ENCODE measurements at places on chromosomes 7 and 10. TPM values are rescaled to one million over a fixed set of nuclear protein-coding genes. Genes with fewer than 3 reads are reported as not detected.
A peak's percentile ranks its signal among the peaks of the same experiment; 100 is the strongest.

GRCh38 chr10:17232276-17232960 lies 4.4 kb downstream of the VIM start:
- no peaks in the 10 kb centered on the region for H3K27me3 ChIP-seq
- no peak for DNase-seq
- H3K27ac ChIP-seq = peak overlapping the region; percentile 97
- H3K4me3 ChIP-seq = no peak overlapping the region

- H3K27ac ChIP-seq = no peak overlapping the region
- H3K27me3 ChIP-seq = no peaks in the 10 kb centered on the region
- H3K4me3 ChIP-seq = no peak overlapping the region
- no peak for DNase-seq
Observed at GRCh38 chr7:131182446-131183058, 145.1 kb upstream of the MKLN1 start.

- no peaks in the 10 kb centered on the region for H3K4me1 ChIP-seq
- H3K27ac ChIP-seq = no peak overlapping the region
- no peaks in the 10 kb centered on the region for H3K27me3 ChIP-seq
- H3K4me3 ChIP-seq = no peak overlapping the region
- H3K36me3 ChIP-seq = peaks cover 22% of the 10 kb centered on the region
Observed at GRCh38 chr10:27019827-27020226, 80.5 kb downstream of the ANKRD26 start.

GRCh38 chr7:158803367-158803969 lies 25.8 kb downstream of the ESYT2 start:
- H3K27ac ChIP-seq = peak overlapping the region; percentile 47
- no peak for DNase-seq
- no peaks in the 10 kb centered on the region for H3K27me3 ChIP-seq
- no peak overlapping the region for H3K4me3 ChIP-seq
- peaks cover 52% of the 10 kb centered on the region for H3K4me1 ChIP-seq

- no peak overlapping the region for H3K27ac ChIP-seq
- peak; percentile 17 for DNase-seq
- no peaks in the 10 kb centered on the region for H3K4me1 ChIP-seq
- H3K27me3 ChIP-seq = no peaks in the 10 kb centered on the region
- no peaks in the 10 kb centered on the region for H3K36me3 ChIP-seq
Observed at GRCh38 chr10:43238462-43238861, 28.4 kb downstream of the RASGEF1A start.

GRCh38 chr10:51422311-51423120 lies 276.9 kb downstream of the CSTF2T start:
- peak overlapping the region; percentile 65 for H3K27ac ChIP-seq
- H3K27me3 ChIP-seq = no peaks in the 10 kb centered on the region
- H3K36me3 ChIP-seq = no peaks in the 10 kb centered on the region
- H3K4me3 ChIP-seq = no peak overlapping the region
- DNase-seq = peak; percentile 74
- peaks cover 13% of the 10 kb centered on the region for H3K4me1 ChIP-seq

Gene FBXO24
- not detected for total RNA-seq

All from sigmoid colon (tissue), 7 donors.